ENCODE measurements at places on chromosomes 6 and 20. TPM values are rescaled to one million over a fixed set of nuclear protein-coding genes. Genes with fewer than 3 reads are reported as not detected.

The TCF19 gene
- 13.9 TPM for polyA plus RNA-seq

The CLDN20 gene
- polyA plus RNA-seq = 0.87 TPM

The UST gene
- 23.1 TPM for polyA plus RNA-seq

The CD40 gene
- polyA plus RNA-seq = 6.5 TPM

The RIPK1 gene
- 15.7 TPM for polyA plus RNA-seq

The SNAP91 gene
- 153 TPM for polyA plus RNA-seq

The BPIFB1 gene
- polyA plus RNA-seq = 0.36 TPM

The DPPA5 gene
- not detected for polyA plus RNA-seq

The KCNK5 gene
- 0.73 TPM for polyA plus RNA-seq

The SPATA25 gene
- 5.6 TPM for polyA plus RNA-seq

The SLC24A3 gene
- 56.9 TPM for polyA plus RNA-seq

The EGFL8 gene
- polyA plus RNA-seq = 39.1 TPM

The SLC35B3 gene
- 21.9 TPM for polyA plus RNA-seq

The DNAH8 gene
- polyA plus RNA-seq = 0.03 TPM

The SSTR4 gene
- 0.89 TPM for polyA plus RNA-seq

The APOBEC2 gene
- polyA plus RNA-seq = 1.0 TPM

Data from spinal cord (tissue), 10 donors.